ENCODE measurements at places on chromosomes 1 and 21.

GRCh38 chr1:47024141-47024801 lies 802 bp downstream of the CYP4X1 start:
- DNase-seq, result no peak

DNA sequence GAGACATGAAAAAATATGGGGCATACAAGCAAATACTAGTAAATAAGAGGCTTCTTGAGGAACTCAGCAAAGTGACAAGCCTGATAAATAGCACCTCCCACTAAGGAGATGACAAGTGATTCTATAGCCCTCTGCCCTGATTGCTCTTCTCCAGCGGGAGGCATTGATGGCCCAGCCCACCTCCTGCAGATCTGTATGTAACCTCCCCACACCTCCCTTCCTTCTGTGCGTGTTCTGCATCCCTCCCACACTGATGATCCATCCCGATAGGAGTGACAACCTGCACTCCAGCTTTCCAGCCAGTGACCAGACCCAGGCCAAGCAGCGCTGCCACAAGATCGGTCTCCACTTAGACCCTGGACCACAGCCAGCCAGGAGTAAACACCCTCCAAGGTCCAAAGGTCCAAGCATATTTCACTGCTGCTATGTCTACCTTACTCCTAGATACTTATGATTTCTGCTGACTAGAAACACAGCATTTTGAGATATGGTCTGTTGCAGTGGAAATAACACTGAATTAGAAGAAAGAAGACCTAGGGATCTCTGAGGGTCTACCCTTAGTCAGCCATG lies 176.1 kb downstream of the BRINP2 start:
- DNase-seq, result no peak

- DNase-seq, result no peak
Observed at GRCh38 chr1:27429029-27429425, 36.6 kb downstream of the GPR3 start.

DNA sequence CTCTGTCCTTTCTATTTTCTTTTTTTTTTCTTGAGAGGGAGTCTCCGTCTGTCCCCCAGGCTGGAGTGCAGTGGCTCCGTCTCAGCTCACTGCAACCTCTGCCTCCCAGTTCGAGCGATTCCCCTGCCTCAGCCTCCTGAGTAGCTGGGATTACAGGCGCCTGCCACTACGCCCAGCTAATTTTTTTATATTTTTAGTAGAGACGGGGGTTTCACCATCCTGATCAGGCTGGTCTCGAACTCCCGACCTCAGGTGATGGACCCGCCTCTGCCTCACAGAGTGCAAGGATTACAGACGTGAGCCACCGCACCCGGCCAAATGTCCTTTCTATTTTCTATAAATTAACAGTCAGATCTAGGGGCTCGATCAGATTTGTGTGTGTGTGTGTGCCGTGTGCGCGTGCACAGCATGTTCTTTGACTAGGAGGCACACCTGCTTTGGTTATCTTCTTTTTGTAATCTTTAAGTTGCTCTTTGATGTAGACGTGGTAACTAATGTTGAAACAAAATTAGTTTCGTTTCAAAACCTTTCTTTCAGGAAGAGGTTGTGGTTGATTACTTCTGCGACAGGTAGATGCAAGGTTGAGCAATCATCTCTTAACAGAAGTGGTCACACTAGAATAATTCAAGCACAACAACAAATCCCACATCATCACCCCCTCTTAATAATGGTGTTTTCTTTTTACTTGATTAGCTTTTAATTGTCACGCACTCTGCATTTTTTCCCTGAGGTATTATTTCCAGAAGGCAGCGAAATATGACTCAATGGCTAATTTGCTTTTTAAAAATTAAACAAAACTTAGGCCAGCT lies 779 bp upstream of the DEGS1 start:
- DNase-seq, result peak; percentile 83

GRCh38 chr1:211614615-211615014 lies 35.7 kb upstream of the SLC30A1 start:
- DNase-seq, result no peak

- DNase-seq, result no peak
Observed at GRCh38 chr1:81974222-81974841, 173.6 kb downstream of the ADGRL2 start.

- no peak for DNase-seq
Observed at GRCh38 chr1:17645068-17645911, 105.8 kb downstream of the ARHGEF10L start.

DNA sequence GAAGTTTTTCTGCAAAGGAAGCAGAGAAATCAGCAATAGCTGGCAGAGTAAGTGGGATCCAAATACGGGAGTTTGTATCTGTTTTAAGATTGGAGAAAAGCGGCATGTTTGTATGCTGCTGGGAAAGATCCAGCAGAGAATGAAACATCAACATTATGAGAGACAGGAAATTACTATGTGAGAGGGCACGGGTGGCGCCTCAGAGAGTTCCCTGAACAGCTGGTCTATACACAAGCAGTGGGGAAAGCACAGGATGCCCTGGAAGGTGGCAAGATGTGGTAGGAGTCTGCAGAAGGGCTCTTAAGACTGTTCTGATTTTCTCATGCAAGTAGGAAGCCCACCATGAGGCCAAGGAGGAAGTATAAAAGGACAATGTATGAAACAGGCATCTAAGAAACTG lies 130.4 kb downstream of the RERE start:
- DNase-seq, result no peak

GRCh38 chr1:183619781-183620180 lies 15.8 kb downstream of the ARPC5 start:
- no peak for DNase-seq

- DNase-seq, result no peak
Observed at GRCh38 chr1:115953180-115953579, 23.1 kb upstream of the SLC22A15 start.

DNA sequence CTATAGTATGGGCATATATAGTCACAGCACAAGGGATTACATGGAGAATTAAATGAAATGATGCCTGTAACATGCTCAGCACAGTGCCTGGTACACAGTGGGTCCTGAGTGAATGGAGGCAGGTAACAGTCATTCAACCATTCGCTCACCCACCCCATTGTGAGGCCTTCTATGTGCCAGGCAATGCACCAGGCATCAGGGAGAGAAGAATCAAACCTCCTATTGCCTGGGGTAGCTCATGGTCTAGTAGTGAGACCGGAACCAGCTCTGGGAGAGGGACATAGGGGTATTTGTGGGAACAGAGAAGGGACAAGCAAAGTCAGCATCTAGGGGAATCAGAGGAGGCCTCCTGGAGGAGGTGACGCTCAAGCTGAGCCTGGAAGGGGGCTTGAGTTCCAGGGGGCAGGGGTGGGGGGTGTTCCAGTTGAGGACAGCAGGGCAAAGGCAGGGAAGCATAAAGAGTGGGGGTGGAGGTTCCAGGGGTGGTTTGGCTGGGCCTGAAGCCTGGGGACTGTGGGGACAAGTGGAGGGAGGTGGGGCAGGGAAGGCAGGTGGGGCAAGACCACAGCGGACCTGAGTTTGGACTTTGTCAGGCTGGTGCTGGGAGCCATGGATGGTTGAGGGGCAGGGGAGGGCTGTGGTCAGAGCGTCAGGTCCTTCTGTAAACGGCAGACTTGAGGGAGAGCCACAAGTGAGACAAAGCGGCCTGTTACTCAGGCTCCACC lies 591.6 kb downstream of the PTPRU start:
- no peak for DNase-seq

GRCh38 chr1:31196685-31197084 lies 43.0 kb downstream of the NKAIN1 start:
- DNase-seq, result no peak

DNA sequence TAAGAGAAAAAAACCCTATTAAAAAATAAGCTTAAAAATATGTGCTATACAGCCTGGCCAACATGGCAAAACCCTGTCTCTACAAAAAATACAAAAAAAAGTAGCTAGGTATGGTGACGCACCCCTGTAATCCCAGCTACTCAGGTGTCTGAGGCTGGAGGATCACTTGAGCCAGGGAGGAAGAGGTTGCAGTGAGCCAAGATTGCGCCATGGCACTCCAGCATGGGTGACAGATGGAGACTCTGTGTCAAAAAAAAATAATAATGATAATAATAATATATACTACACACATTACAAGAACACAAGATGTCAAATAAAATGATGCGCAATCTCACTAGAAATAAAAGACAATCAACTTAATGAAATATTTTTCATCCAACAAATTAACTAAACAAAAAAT lies 22.9 kb downstream of the NRDC start:
- DNase-seq, result no peak

DNA sequence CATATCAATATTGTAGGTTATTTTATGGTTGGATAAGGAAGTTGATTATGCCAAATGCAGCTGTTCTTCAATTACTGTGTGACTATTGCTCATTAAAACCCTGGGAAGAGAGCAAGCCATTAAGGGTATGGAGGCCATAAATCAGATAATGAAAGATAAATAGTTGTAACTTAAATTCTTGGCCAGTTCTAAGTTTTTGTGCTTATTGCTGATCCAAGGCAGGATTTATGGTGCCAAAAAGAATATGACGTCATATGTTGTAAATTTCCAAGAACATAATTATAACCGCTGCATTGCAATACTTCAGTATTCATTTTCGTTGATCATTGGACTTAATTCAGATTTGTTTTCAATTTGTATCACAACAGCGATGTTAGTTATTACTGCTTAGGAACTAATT lies 211.6 kb downstream of the LRRC40 start:
- no peak for DNase-seq

GRCh38 chr1:46757956-46758528 lies 39.1 kb upstream of the EFCAB14 start:
- no peak for DNase-seq

GRCh38 chr1:55071477-55071876 lies 32.1 kb downstream of the PCSK9 start:
- peak; percentile 11 for DNase-seq

DNA sequence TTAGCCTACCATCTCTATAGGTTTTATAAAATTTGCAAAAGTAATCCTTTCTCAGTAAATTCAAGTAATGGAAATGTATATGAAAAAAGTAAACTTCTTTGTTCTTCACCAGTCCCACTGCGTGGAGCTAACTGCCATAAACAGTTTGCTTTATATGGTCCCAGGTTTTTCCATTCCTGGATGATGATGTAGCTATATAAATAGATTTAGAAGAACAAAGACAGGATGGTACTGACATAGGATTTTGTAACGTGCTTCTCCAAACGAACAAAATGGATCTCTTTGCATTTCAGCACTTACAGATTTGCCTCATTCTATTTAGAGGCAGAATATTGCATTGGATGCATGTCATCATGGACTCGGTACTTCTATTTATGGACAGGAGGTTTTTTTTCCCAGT lies 57.3 kb downstream of the SMYD2 start:
- no peak for DNase-seq

- DNase-seq, result peak; percentile 74
Observed at GRCh38 chr1:86499987-86500593, 31.4 kb downstream of the CLCA1 start.

DNA sequence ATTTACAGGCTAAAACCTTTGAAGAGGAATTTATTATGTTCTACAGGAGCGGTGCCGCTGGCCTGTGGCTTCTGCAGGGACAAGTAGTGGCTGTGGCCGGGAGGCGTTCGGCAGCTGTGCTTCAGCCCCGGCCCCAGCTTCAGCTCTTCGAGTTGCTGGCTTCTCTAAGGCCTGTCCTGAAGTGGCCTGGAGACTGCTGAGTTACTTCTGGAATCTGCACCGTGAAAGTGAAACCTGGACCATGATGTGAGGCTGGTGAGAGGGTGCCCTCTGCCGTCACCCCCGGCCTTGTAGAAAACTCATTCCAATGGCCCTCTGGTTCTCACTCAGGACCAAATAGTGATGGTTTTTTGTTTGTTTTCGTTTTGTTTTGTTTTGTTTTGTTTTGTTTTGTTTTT lies 48.1 kb downstream of the PRKCZ start:
- no peak for DNase-seq

- no peak for DNase-seq
Observed at GRCh38 chr1:113012149-113012548, 56.2 kb upstream of the SLC16A1 start.

DNA sequence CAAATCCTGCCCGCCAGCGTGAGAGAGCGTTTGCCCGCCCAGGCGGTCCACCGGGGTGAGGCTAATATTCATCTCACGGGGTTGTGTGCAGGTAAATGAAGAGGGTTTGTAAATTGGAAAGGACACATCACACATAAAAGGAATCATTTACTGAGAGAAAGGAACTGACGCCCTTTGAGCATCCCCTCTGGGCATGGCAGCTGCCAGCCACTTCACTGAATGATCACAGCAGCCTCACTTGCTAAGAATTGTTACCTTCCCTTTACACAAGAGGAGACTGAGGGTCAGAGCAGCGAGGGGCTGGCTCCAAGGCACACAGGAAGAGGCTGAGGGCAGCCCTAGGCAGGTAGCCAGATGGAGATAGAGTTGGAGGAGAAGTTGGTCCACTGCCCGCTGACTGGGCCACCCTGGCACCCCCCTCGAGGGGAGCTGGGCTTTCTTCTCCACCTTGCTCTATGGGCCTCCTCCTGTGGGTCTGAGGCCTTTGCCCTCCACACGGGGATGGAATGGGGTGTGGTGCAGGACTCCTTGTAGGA lies 96.0 kb downstream of the FOXD2 start:
- DNase-seq, result no peak

- no peak for DNase-seq
Observed at GRCh38 chr1:104932949-104933679, 1183.4 kb downstream of the AMY1C start.

GRCh38 chr1:173002891-173003838 lies 47.6 kb downstream of the TNFSF18 start:
- DNase-seq, result no peak

DNA sequence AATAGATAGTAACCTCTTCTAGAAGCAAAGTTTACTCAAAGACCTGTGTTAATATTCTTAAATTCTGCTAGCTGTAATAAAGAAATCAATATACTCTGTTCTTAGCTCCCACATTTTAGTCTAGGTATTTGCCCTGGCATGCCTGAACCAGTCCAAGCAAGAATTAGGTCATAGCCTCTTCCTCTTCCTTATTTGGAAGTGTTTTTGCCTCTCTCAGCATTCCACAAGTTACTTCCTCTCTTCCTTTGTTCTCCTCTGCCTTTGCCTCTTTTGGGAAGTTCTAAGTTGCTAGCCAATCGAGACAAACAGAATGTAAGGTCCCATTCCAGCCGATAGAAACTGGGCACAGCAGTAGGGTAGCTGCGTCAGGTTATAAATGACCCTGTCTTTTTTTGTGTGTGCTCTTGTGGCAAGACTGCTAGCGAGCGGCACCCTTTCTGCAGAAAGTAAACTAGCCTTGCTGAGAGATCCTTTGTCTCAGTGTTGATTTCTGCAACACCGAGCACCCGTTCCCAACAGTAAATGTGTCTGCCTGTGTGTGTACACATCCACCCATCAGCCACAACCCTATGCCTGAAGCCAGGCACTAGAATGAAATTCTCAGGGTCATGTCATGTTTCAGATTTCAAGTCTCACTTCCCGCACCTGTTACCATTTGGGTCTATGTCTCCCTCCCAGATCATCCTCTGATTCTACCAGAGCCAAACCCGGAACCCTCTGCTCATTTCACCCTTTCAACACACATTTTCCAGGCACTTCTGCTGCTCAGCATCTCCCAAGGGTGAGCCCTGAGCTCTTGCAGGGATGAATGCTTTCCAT lies 37.5 kb downstream of the LRRC3 start:
- no peak for DNase-seq

DNA sequence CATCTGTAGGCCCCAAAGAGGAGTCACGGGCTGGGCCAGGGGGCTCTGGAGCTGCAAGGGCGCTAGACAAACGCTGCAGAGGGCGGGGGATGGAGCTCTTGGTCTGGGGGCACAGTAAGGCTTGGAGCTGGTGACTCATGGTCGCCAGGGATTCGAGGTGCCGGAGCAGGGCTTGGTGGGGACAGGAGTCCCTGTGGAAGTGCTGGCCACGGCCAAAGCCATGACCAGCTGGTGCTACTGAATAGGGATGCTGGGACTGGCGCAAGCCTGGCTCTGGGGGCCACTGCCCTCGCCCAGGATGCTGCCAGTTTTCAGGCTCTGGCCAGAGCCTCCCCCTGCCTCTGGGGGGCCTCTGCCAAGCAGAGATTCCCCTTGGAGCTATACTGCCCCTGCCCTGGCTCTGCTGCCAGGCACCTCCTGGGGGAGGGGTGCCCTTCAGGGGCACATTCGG lies 25.2 kb downstream of the SPOCD1 start:
- no peak for DNase-seq
